ENCODE measurements at places on chromosomes 1 and 21.

GRCh38 chr1:29481031-29481430, 244.7 kb downstream of the PTPRU start:
- no peak for DNase-seq

DNA sequence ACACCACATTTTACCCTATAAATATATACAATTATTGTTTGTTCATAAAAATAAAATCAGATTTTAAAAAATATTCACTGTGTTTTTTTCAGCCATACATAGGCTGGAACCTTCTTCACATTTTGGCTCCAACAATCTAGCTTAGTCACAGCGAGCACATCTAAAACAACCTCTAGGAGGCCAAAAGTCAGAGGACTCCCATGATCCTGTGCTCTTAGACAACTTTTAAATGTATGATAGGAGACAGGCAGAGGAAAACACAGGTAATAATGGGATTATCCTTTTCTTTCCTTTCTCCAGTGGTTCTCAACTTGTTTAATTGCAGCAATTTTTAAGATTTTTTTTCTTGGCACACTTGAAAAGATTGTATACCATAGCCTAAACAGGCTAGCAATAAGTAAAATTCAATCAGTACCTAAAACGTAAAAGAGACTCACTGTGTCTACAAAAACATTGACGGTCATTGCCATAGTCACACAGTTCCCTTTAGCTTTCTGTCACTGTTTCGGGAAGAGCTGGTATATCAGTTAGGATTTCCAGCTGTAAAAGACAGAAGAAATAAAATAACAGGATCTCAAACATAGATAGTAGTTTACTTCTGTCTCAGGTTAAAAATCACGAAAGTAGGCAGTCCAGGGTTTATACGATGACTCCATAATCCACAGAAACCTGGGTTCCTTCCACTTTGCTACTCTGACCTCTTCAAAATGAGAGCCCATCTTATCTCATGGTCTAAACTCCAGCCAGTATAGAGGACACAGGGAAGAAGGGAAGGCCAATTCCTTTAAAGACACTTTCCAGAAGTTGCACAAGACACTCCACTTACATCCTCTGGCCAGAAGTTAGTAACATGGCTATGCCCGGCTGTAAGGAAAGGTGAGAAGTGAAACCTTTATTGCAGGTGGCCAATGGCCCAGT, 39.2 kb upstream of the CR1L start:
- no peak for DNase-seq

GRCh38 chr1:66266756-66267155, 267.2 kb upstream of the SGIP1 start:
- no peak for DNase-seq

DNA sequence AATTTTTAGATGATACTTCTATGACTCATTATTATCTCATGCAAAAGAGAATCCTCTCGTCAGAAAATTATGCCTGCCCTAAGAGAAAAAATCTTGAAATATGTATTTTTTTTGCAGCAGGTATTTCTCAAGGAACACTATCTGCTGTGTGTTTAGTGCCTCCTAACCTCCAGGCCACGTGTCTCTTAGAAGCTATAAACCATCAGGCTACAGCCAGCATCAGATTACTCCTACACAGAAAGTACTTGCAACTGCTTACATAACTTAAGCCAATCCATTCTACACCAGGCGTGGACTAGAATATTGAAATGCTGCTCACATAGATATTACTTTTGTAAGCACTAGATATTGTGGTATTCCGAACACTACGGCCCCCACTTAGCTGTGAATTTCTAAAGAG, 933.4 kb downstream of the PLA2G4A start:
- no peak for DNase-seq

DNA sequence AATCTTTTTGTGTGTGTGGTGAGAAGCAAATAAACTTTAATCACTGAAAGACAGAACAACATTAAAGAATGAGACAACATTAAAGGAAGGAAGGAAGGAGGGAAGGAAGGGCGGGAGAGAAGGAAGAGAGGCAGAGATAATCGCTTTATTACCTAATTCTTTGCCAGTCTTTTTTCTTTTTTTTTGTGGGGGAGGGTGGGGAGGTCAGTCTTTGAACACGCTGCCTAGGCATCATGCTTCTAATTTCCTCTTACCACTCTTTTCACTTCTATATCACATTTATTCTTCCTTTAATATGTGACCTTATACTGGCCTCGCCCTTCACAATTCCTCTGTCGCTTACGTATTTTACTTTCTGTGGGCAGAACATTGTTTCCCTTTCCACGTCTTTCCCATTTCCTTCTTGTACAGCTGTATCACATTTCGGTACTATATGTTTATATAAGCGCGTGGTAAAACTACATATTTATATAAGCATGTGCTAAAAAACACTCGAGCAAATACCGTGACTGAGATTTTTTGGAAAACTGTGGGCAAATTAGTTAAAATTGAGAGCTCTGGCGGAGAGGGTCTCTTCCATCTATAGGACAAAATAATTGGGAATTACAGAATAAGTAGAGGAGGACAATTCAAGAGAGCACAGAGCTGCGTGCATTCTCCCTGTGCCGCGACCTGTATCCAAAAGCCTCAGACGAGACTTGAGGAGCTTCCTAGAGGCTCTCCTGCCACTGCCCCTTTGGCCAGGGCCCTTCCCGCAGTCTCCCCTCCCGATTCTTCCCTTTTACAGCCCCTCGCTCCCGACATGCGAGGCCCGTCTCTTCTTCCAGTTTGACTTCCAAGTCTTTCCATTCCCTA, 823 bp upstream of the PRKAA2 start:
- DNase-seq, result no peak

DNA sequence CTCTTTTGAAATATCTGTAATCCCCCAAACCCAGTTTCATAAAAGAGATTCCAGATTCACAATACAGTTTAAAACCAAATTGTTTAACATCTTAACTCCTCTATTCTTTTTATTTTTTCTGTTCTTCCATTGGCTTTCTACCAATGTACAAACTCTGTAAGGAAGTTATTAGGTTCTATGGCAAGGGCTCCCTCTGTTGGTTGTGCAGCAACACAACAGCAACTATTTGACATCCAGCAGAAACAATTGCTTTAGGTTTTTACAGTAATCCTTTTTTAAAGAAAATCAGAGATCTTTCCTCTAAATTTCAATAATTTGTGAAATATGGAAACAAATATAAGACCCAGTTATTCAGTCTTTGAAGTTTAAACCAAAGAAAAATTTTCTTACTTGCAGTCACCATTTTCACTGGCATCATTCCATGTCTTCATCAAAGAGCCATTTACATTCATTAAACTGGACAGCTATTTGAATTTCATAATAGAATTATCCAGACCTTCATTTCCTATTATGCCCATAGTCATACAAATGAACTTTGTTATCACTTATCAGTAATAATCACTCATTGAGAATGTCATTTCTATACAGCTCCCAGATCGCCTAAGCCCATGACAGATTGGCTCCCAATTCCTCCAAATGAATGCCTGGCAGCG, 46.5 kb upstream of the RNF11 start:
- DNase-seq, result no peak

GRCh38 chr1:245652660-245653427, 498.1 kb downstream of the KIF26B start:
- DNase-seq, result no peak

DNA sequence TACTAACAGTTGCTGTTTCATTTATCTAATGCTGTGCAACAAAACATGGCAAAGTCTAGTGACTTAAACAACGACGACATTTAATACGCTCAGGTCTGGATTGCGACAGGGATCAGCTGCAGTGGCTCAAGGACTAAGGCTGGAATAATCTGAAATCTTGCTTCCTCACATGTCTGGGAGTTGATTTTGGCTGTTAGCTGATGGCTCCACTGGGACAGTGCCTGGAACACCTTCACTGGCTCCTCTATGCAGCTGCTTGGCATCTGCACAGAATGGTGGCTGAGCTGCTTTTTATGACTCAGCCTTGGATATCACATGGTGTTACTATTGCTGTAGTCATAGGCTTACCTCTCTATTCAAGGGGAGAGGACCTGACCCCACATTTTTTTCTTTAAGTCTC, 24.0 kb upstream of the BTG3 start:
- DNase-seq, result no peak

GRCh38 chr1:225617479-225617878, 35.4 kb downstream of the ENAH start:
- no peak for DNase-seq

DNA sequence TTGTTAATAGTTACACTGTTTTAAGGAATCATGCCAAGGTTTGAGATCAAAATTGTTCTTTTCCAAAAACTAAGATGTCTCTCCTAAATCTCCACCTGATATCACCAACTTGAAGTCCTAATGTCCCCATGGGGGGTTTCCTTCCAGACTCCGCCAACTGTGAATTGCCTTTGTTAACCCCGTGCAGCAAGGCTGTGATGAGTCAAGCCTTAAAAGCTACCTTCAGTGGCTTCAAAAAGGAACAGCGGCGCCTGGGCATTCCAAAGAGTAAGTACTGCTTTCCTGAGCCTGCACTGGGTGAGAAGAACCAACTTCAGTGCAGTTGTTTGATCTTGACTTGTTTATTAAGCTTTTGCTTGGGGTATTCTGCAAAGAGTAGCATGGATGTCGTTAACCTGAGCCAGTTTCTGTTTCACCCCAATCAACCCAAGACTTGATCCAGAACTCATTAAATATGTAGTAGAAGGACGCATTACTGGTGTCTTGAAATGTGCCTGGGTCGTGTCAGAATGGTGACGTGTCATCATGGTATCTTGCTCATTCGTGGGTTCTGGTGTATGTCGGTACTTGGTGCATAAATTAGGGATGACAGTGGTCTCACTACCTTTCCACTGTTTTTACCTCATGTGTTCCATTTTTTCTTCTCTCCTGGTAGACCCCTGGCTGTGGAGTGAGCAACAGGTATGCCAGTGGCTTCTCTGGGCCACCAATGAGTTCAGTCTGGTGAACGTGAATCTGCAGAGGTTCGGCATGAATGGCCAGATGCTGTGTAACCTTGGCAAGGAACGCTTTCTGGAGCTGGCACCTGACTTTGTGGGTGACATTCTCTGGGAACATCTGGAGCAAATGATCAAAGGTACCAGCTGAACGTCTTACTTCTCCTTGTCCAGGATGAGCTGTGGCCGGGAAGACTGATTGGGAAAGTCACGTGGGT, 8.7 kb downstream of the ETS2 start:
- no peak for DNase-seq

GRCh38 chr1:63935553-63935952, 161.7 kb downstream of the ROR1 start:
- DNase-seq, result no peak

DNA sequence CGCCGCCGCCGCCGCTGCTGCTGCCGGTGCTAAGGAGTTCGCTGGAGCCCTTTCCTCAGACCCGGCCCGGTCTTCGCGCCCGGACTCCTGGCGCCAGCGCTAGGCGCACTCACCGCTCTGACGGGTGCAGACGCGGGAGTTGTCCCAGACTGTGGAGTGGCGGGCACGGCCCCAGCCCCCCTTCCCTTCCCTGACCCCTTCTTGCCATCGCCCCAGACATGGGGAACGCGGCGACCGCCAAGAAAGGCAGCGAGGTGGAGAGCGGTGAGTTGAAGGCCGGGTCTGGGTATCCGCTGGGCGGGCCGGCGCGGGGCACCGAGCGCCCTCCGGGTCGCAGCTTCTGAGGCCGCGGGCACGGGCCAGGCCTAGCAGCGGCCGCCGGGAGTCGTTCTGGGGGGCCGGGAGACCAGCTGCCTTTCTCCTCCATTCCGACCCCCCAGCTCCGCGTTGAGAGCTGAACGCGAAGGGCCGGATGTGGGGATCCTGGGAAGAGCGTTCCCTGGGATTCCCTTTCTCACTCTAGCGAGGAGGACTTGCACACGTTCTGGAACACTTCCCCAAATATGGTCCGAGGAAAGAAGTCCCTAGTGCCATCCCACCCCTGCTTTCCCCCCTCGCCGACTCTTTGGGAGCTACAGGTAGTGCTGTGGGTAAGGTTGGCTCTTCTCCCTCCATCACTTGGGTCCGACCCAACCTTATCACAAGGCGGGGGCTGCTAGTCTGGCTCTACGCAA, 65.8 kb upstream of the PRKACB start:
- DNase-seq, result no peak

GRCh38 chr1:18783705-18784481, 75.6 kb downstream of the TAS1R2 start:
- no peak for DNase-seq

DNA sequence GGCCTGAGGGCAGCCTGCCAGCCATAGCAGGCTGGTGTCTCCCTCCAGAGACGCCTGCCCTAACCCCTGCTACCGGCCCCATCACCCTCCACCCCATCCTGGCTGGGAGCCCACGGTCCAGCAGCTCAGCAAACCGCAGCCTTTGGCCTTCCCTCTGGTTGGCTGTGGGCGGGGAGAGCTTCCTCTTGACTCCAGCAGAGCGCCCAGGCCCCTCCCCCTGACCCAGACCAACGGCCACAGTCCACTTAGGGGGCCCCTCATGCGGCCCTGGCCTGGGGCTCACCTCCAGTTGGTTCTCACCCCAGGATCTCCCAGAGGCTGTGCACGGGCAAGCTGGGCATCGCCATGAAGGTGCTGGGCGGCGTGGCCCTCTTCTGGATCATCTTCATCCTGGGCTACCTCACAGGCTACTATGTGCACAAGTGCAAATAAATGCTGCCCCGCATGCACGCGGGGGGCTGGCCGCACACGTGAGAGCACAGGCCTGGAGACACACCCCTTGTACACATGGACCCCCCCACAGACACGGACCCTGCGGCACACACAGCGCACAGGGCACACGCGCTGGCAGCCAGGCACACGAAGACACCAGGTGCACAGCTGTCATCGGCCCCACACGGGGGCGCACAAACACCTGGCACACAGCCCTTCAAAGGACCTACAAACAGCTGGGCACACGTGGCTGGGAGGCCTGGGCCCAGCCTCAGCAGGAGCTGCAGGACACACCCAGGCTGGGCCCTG, 3.1 kb downstream of the SMIM1 start:
- DNase-seq, result no peak

DNA sequence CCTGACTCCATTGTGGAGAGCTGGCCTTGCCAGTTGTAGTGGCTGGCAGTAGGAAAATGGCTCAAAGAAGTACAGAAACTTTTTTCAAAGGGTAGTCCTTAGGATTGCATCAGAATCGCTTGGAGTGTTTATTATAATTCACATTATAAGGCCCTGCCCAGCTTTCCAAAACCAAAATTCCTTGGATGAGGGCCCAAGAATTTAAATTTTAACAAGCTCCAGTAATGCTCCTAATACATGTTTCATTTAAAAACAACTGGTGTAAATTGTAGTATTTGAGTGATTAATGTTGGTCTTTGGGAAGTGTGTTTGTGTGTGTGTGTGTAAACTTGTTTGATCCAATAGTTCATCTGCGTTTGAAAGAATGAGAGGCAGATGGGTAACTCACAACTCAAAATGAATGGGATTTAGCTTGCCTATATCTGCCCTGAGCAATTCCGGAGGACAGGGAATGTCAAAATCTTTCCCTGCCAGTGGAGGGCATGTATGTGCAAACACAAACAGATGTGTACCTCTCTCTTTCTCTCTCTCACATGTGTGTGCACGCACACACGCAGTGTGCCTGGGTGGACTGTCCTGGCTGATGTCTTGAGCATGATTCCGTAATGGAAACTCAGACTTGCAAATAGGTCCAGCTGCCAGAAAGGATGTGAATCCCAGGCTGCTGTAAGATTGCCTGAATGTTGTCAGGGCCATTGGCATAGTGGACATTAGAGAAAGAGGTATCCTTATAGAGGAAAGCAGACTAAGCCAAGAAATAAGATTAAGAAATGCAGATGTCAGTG, 293.1 kb downstream of the LMX1A start:
- no peak for DNase-seq

Measured in GOT3 (cell line).